ENCODE measurements at places on chromosomes 6 and 20. TPM values are rescaled to one million over a fixed set of nuclear protein-coding genes. Genes with fewer than 3 reads are reported as not detected.

PAK5 gene
- 0.11 TPM for total RNA-seq

LY6G5C gene
- 1.2 TPM for total RNA-seq

CST3 gene
- total RNA-seq: 256 TPM

SLC26A8 gene
- not detected for total RNA-seq

MCM3 gene
- 149 TPM for total RNA-seq

DDX43 gene
- not detected for total RNA-seq

LYRM2 gene
- total RNA-seq: 13.3 TPM

MYH7B gene
- 30.2 TPM for total RNA-seq

MRPL14 gene
- 66.4 TPM for total RNA-seq

ESR1 gene
- 1.9 TPM for total RNA-seq

BPI gene
- total RNA-seq: not detected

TMEM151B gene
- total RNA-seq: 0.39 TPM

DNA sequence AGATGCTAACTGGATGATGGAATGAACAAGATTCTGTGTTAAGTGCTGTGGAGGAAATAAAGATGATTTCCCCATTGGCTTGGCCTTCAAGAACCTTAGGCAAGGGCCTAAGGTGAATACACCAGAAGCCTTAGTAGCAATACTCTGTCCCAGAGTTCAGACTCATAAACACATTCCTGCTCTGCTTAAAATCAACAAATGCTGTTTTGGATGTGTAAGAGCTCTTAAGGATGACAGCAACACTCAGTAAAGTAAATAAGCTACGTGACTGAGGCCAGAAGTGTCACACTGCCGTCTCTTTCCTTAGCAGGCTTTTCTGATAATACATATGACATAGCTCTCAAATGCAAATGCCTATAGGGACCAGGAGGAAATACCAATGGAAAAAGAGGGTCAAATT lies 90.6 kb downstream of the EYA2 start:
- no peak for DNase-seq

DNA sequence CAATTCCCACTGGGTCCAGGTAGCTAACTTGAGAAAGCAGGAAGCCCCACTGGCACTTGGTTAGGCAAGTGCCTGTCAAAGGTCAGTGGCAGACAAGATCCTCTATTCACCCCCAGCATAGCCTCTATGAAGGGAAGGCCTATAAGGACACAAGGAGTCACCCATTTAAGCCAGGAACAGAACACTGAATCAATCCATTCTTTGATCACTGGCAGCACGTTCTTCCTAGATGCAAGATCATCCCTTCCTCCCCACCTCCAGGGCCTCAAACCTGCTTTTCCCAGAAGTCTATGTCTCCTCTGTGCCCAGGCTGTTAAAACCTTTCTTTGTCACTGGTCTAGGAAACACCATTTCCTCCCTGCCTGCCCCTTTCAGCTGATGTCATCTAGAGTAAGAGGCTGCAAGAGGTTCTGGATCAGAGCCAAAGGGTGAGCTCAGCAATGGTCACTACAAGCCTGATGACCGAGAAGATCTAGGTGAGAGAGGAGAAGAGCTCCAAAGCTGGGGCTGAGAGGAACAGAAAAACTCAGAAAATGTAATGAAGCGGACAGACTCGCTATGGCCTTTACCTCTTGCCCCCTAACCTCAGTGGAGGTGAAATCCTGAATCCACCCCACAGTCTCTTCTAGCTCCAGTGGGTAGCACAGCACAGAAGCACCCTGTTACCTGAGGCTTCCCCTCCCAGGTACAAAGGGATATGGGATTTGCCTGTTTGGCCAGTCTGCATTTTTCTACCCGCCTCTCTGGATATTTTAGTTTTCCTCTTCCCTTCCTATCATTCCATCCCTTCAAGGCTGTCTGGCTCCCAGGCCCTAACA lies 1.8 kb downstream of the GTPBP2 start:
- peak; percentile 96 for DNase-seq

DNA sequence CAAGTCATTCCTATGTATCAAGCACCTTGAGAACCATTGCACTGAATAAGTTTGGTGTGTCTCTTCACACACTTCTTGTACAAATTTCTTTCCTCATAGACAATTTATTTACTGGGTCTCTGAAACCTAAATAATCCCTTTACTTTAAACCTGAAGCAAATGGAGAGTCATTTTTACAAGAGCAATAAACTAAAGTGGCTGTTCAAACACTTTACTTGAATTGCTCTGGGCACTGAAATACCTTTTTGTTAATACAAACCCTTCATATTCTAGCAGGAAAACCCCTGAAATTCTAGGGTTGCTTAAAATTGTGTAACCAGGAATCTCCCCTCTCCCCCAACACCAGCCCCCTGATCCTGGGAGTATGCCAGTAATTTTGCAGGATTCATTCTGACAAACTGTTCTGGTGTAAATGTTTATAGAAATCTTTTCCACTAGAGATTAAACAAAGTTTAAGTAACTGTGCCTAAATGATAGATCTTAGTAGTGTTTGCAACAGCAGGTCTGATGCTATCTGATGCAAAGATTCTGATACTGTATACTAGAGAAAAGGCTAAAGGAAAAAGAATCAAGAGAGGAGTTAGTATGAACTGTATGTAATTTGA lies 13.4 kb downstream of the RSPO3 start:
- no peak for DNase-seq

DNA sequence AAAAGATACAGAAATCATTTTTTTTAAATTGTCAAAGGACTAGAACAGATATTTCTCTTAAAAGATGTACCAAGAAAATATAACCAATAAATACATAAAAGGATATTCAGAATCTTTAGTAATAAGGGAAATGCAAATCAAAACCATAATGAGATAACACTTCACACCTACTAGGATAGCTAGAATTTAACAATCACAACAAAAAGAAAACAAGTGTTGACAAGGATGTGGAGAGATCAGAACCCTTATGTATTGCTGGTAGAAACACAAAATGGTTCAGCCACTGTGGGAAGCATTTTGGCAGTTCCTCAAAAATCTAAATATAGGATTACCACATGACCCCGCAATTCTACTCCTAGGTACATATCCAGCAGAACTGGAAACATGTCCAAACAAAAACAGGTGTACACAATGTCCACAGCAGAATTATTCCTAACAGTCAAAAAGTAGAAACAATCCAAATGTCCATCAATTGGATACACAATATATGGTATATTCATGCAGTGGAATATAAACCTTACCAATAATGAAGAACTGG lies 211.0 kb downstream of the LRFN2 start:
- DNase-seq: no peak

- DNase-seq: no peak
Observed at GRCh38 chr6:117306227-117306790, 41.0 kb downstream of the VGLL2 start.

DNA sequence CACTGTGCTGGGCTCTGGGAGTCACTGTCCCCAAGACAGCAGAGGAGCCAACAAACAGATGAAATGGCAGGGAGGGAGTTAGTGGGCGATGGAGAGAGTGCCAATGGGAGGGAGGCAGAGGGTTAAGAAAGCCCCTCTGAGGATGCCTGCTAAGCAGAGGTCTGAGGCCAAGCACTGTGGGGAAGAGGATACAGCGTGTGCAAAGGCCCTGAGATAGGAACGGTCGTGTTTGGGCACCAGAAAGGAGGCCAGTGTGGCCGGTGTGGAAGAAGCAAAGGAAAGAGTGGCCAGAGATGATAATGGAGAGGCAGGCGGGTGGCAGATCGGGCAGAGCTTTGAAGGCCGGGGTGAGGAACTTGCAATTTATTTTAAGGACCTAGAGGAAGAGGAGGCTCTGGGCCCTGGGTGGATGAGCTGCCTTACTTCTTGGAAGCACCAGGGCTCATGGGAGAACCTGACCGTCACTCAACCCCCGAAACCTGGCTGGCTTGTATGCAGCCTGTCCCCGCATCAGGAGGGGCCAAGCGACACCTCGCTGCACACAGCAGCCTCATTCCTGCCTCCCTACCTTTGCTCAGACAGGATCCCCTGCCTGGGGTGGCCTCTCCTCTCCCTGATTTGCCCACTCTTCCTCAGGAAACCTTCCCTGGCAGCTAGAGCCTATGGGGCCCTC lies 73.0 kb downstream of the KCNB1 start:
- no peak for DNase-seq

- peak; percentile 33 for DNase-seq
Observed at GRCh38 chr6:137799950-137800568, 67.0 kb upstream of the TNFAIP3 start.

GRCh38 chr20:12824328-12825225 lies 184.2 kb upstream of the SPTLC3 start:
- no peak for DNase-seq

DNA sequence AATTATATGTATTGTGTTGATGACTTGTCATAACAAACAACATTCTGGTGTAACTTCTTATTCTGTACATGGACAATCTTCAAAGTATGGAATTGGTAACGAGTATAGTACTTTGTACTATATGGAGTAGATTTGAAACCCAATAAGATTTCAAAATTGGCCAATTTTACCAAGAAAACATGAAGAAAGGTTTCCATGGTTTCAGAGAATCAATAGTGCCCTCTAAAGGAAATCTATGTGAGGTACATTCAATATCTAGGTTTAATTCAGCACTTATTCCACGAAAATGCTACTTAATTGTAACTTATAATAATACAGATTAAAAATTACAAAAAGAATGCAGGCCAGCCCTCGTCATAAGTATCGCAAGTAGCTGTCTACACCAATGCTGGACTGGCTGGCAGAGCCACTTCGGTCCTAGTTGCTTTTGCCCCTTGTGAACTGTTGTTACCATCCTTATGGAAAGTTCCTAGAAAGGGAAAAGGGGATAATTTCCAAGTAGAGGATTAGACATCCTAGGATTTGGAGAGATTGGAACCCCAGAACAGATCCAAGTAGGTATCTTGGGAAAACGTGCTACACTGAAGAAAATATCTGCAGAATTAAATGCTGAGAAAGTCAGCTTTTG lies 70.9 kb downstream of the LCA5 start:
- DNase-seq: no peak

DNA sequence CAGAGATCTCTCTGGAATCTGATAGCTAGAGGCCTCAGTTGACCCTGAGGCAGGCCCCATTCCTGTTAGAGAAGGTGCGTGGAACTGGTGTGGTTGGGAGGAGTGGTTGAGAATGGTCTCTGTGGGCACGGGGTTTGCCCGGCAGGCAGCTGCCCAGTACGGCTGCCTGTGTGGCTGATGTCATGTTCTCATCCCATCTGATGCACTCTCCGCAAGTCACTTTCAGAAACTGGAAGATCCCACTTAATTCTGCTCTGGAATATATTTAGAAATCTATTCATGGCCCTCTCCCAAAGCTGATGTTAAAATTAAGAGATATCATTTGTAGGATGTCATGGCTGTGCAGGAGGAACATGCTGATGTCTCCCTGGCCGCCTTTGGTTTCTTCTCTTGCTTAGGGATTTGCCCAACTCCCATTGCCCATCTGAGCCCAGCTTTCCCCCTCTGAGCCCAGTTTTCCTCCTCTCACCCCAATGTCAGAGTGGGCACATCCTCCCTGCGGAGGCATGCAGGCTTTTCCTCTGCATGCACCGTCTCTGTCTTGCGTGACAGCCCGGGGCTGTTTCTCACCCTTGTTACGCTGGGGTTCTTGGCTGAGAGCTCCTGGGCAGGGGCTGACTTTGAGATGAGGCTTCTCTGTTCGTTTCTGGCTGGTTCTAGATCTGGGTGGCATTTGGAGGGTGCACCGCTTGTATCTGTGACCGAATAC lies 21.0 kb downstream of the PHACTR3 start:
- no peak for DNase-seq

DNA sequence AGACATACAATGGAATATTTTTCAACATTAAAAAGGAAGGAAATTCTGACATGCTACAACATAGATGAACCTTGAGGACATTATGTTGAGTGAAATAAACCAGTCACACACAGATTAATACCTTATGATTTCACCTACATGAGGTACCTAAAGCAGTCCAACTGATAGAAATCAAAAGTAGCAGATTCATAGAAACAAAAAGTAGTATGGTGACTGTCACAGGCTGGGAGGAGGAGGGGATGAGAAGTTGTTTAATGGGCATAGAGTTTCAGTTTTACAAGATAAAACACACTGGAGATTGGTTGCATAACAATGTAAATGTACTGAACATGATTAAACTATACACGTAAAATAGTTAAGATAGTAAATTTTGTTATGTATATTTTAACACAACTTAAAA lies 48.5 kb upstream of the OLIG3 start:
- DNase-seq: no peak

- peak; percentile 46 for DNase-seq
Observed at GRCh38 chr6:52063584-52064344, 23.6 kb downstream of the PKHD1 start.

DNA sequence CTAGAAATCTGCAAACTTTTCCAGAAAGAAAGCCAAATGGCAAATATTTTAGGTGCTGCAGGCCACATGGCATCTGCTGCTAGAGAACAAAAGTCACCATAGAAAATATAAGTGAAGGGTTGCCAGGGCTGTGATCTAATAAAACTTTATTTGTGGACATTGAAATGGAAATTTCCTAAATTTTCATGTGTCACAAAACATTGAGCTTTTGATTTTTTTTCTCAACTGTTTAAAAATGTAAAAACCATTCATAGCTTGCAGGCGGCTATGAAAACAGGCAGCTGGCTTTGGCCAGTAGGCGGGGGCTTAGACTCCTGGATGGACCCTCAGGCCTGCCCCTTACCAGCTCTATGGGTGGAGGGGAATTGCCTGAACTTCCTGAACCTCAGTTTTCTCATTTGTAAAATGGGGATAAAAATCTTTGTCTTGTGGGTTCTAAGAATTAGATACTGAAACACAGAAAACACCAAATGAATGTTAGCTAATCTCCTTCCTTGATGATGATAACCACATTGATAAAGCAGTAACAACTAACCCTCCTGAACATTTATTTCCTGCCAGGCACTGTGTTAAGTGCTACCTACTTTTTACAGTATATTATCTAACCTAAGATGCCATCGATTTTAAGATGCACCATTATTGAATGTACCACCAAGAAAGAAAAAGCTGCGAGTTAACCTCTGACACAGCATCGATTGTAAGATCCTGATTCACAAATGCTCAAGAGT lies 85.5 kb downstream of the SLC22A23 start:
- no peak for DNase-seq

- DNase-seq: no peak
Observed at GRCh38 chr6:138517635-138518034, 18.3 kb upstream of the NHSL1 start.

GRCh38 chr6:10154251-10154650 lies 260.6 kb downstream of the TFAP2A start:
- no peak for DNase-seq

DNA sequence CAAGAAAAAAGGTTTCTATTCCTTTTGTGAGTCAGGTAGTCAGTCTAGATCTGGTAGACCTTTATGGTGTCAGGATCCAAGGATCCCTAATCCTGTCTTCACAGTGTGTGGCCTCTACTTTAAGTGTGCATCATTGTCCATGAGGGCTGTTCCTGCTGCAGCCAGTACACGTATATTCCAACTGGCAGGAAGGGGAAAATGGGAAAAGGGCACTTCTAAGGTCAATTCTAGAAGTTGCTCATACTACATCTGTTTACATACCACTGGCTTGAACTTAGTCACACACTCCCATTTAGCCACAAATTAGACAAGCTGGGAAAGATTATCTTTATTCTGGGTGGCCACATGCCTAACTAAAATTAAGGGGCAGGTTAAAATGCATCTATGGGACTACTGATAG lies 9.7 kb upstream of the MMS22L start:
- no peak for DNase-seq

GRCh38 chr6:12595161-12595811 lies 121.3 kb upstream of the PHACTR1 start:
- DNase-seq: no peak
